Spinal cord (tissue), 10 donors: ENCODE measurements at places on chromosomes 6 and 20. TPM values are rescaled to one million over a fixed set of nuclear protein-coding genes. Genes with fewer than 3 reads are reported as not detected.

- no peak overlapping the region for H3K27ac ChIP-seq
- no peaks in the 10 kb centered on the region for H3K27me3 ChIP-seq
- DNase-seq = peak; percentile 23
- H3K4me3 ChIP-seq = no peak overlapping the region
- H3K4me1 ChIP-seq = peaks cover 24% of the 10 kb centered on the region
Measured at GRCh38 chr6:169800668-169801395, 49.4 kb downstream of the ERMARD start.

- no peaks in the 10 kb centered on the region for H3K27me3 ChIP-seq
- H3K36me3 ChIP-seq = no peaks in the 10 kb centered on the region
- H3K4me3 ChIP-seq = no peak overlapping the region
- no peak for DNase-seq
- H3K4me1 ChIP-seq = no peaks in the 10 kb centered on the region
- no peak overlapping the region for H3K27ac ChIP-seq
Measured at GRCh38 chr6:86859513-86859912, 77.8 kb upstream of the HTR1E start.

DNA sequence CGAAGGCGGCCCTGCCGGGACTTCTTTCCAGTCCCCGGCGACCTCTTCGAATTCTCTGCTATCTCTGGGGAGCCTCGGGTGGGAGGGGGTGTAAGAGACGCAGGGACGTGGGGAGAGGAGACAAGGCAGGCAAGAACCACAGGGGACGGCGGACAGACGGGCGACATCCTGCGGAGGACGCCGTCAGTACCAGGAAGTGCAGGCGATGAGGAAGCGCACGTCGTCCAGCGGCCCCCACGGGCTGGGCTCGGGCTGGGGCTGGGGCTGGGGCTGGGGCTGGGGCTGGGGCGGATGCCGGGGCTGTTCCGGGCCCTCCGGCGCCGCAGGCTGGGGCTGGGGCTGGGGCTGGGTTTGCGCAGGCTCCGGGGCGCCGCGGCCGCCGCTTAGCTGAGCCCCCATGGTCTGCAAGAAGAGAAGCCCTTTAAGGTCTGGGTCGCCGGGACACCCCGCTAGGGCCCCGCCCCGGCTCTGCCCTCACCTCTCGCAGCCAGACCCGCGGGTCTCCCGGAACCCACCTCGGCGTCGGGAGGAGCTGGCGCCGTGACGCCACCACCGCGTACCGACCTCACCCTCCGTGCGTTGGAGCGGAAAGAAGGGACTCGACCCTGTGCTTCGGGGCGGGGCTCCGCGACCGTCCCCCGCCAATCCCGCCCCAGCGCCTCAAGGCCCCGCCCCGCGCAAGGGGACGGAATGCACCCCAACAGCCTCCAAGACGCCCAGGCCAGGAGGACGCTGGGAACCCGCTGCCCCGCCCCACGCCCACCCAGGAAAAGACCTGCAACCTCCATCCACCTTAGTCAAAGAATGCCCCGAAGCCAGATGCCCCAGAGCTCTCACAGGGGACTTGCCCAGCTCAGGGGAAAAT lies at the start of gene MMP24OS:
Gene MMP24OS (minus strand): TSS at position 592 of the 865 bp plus-strand sequence. CDS start 193 bp downstream, at position 399.
- DNase-seq = peak; percentile 74
- H3K27me3 ChIP-seq = no peaks in the 10 kb centered on the region
- peak within 1 kb of the TSS; percentile 88 for H3K27ac ChIP-seq
- peaks cover 39% of the 10 kb centered on the region for H3K4me1 ChIP-seq
- peak within 1 kb of the TSS; percentile 61 for H3K4me3 ChIP-seq

Gene PERP
- total RNA-seq = 7.3 TPM

Gene OOEP
- 0.11 TPM for total RNA-seq

Gene DNAH8
- 0.10 TPM for total RNA-seq

DNA sequence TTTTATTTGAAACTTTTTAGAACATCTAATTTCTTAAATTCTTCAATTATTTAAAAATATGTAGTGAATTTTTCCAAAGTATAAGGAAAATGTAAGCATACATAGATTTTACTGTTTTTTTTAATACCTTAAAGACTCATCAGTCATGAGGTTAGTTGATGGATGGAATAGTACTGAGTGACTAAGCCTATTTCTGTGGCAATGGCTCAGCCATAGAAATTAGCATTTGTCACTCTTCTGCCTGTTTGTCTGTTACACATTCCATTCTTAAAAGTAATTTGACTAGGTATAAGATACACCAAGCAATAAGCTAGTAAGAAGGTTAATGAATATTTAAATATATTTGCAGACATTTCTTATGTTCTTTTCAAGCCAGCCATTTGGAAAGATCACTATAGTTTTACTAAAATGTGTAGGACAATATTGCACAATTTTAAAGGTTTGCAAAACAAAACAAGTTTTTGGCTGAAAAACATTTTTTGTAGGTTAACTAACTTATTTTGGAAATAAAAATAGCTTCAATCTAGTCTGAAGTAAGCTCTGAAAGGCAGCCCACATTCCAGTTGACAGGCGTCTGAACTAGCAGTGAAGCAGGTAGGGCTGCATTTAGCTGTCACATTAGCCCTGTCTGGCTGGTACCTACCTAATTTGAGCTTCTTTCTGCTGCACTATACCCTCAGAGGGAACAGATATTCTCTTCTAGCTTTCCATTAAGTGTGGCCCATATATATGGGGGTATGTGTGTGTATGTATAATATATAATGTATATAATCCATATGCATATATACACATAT lies 385.7 kb downstream of the GRIK2 start:
- H3K4me1 ChIP-seq = peaks cover 5% of the 10 kb centered on the region
- no peak for DNase-seq
- no peaks in the 10 kb centered on the region for H3K27me3 ChIP-seq
- no peak overlapping the region for H3K27ac ChIP-seq
- H3K36me3 ChIP-seq = no peaks in the 10 kb centered on the region
- no peak overlapping the region for H3K4me3 ChIP-seq

Gene C6orf15
- total RNA-seq = not detected

GRCh38 chr6:17845598-17845997 lies 138.9 kb upstream of the NUP153 start:
- H3K27me3 ChIP-seq = no peaks in the 10 kb centered on the region
- H3K4me3 ChIP-seq = no peak overlapping the region
- no peaks in the 10 kb centered on the region for H3K4me1 ChIP-seq
- H3K27ac ChIP-seq = no peak overlapping the region
- H3K36me3 ChIP-seq = peaks cover 12% of the 10 kb centered on the region

- H3K4me3 ChIP-seq = no peak overlapping the region
- no peaks in the 10 kb centered on the region for H3K36me3 ChIP-seq
- peak overlapping the region; percentile 37 for H3K27ac ChIP-seq
- H3K27me3 ChIP-seq = no peaks in the 10 kb centered on the region
Measured at GRCh38 chr6:42010185-42010891, 40.0 kb upstream of the TAF8 start.

GRCh38 chr6:104771258-104771832 lies 88.4 kb downstream of the HACE1 start:
- peak; percentile 15 for DNase-seq
- no peaks in the 10 kb centered on the region for H3K36me3 ChIP-seq
- H3K4me1 ChIP-seq = no peaks in the 10 kb centered on the region
- no peak overlapping the region for H3K27ac ChIP-seq

Gene GLYATL3
- not detected for total RNA-seq

Gene SLC29A1
- 16.1 TPM for total RNA-seq
